Hepatocyte (in vitro differentiated cells): ENCODE measurements at places on chromosomes 7 and 10.
A peak's percentile ranks its signal among the peaks of the same experiment; 100 is the strongest.

DNA sequence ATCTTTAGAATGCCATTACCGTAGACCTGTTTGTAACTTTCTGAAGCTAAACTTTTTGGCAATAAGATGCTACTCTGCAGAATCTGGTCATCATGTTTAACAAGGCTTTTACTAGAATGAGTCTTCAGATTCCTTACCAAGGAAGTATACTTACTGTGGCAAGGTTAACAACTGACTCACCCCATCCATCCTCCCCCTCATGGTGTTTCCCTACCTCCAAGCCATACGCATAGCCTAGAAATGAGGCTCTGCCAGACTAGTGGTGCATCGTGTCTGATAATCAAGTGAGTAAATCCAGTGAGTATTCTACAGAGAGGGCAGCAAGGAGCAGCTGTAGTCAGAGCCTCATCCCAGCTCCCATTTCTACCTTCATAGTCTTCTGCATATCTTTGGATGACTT lies 223.6 kb downstream of the IPMK start:
- no peak for DNase-seq

GRCh38 chr10:35379226-35380137 lies 43.2 kb downstream of the CCNY start:
- peak; percentile 34 for DNase-seq

DNA sequence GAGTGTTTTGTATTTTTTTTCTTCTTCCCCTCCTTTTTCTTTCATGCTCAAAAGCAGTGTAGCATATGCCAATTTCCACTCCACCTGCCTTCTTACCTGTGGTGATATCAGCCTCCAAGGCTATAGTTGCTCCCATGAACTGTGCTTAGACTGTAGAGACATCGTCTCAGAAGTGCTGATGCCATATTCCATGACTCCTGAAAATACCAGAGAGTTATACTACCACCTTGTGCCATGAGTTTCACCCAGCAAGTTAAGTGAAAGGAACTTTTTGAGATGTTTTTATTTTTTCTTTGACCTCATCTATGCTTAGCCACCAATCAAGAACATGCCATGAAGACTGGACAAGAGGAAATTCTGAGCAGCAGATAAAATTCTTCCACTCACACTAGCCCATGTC lies 142.8 kb upstream of the SEMA3E start:
- DNase-seq, result no peak

GRCh38 chr10:62046522-62047227 lies 145.2 kb downstream of the ARID5B start:
- DNase-seq, result peak; percentile 63

GRCh38 chr7:2484868-2485267 lies 8.7 kb upstream of the GRIFIN start:
- no peak for DNase-seq

DNA sequence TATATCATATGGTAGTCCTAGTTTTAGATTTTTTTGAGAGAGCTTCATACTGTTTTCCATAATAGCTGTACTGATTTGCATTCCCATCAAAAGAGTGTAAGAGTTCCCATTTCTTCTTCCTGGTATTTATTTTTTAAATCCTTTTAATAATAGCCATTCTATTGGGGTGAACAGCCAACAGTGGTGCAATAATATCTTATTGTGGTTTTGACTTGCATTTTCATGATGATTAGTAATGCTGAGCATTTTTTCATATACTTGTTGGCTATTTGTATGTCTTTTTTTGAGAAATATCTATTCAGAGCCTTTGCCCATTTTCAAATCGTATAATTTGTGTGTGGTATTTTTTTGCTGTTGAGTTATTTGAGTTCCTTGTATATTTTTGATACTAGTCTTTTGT lies 167.4 kb downstream of the FZD1 start:
- no peak for DNase-seq

- DNase-seq, result no peak
These were observed 105.7 kb downstream of the DNAJB6 start for GRCh38 chr7:157442456-157442855.

DNA sequence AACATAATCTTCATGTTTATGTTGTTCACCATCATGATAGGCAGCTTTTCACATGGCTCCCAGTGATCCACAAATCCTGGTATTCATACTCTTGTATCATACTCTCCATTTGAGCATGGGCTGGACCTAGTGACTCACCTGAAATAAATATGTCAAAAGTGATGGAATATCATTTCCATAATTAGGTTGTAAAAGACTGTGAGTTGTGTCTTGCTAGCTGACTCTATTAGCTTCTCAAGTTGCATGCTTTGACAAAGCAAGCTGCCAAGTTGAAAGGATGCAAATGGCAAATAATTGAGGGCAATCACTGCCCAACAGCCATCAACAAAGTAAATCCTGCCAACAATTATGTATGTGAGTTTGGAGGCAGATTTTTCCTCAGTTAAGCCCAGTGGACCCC lies 300.4 kb downstream of the AHR start:
- no peak for DNase-seq

GRCh38 chr10:123935680-123936079 lies 44.1 kb upstream of the CPXM2 start:
- DNase-seq, result no peak

- DNase-seq, result no peak
These were observed 50.0 kb downstream of the PRF1 start for GRCh38 chr10:70552586-70552985.

DNA sequence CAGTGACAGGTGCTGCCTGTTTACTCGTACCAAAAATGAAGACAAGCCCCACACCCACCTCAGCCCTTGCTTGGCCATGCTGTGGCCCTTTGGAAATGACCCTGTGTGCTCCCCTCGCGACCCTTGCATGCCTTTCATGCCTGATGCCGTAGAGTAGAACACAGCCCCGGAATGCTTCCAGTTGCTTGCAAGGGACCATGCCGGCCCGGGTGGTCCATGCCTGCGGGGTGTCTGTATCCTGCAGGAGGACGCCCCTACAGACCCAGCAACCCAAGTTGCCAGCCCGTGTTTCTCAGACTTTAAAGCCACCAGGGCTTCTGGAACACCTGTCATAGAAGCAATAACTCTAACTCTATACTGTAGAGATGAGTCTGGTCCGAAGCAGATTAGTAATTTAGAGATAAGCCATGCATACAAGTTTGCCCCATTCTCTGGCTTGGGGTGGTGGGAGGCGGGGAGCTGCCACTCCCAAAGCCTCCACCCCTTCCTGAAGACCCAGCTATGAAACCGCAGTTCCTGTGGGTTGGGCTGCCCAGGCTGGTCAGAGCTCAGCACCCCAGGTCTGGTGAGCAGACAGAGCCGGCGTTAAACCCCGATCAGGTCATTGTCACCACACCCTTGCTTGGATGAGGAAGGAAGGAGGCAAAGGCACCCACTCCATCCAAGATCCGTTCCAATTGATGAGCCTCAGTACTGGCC lies 143.5 kb downstream of the ADCY1 start:
- no peak for DNase-seq

DNA sequence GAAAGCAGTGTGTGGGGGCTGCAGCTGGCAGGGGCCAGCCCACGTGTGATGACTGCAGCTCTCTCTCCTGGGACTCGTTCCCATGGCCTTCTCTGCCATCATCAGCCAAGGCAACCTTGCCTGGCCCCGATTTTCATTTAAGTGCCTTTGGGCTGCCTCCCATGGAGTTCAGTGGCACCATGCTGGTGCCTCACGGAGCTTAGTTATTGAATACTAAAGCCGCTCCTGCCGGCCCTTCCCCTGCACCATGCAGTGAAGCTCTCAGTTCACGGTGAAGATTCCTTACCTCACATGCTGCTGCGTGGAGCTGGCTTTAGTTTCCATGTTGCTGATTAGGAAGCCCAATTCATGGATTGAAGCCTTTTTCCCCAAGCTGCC lies 141.5 kb upstream of the EEPD1 start:
- DNase-seq, result no peak

- DNase-seq, result peak; percentile 28
These were observed at the start of gene NPFFR1 for GRCh38 chr10:70283445-70284399. TSS of gene NPFFR1 (minus strand) at chr10:70284004. CDS start at chr10:70283676, 328 bp downstream.

GRCh38 chr10:3206511-3207157 lies 34.1 kb upstream of the PITRM1 start:
- DNase-seq, result no peak

DNA sequence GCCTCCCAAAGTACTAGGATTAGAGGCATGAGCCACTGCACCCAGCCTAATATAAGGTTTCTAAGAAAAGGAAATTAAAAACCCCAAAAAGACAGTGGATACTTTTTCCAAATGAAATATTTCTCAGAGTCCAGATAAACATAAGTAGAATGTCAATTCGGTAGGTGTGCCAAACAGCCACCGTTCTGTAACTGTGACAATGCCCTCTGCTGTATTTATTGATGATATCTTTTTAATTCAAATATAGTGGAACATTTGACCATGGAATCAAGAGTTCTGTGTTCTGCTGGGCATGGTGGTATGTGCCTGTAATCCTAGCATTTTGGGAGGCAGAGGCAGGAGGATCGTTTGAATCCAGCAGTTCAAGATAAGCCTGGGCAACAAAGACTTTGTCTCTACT lies 28.8 kb upstream of the ZRANB1 start:
- DNase-seq, result no peak

DNA sequence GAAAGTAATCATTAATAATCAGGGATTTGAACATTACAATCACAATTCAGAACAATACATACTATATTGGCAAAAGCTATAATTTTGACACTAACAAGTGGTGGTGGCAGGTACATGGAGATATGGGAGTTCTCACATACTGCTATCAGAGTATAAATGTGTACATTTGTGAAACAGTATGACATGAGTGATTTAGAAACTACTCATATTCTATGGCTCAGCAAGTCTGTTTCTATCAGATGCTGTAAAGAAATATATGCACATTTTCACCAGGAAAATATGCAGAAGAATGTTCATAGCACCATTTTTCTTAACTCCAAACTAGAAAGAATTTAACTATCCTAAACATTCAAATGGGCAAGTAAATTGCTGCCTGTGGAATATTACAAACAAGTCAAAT lies 620.0 kb downstream of the SH2D4B start:
- DNase-seq, result no peak

DNA sequence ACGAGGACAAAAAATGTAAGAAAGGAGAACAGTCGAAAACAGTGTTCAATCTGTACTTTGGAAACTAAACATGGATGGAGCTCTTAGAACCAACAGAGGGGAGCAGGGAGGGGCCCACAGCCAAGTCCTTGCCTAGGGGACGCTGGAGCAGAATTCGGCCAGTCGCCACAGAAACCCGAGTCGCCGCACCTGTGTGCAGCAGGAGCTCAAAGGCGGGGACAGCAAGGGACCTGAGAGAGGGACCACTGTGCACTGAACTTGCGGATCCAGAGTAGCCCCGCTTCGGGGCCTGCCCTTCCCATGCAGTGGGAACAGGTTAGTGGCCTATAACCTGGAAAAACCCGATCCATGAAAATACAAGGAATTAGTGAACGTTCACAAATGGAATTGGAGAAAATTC lies 68.1 kb downstream of the SEC61G start:
- DNase-seq, result no peak

- DNase-seq, result no peak
These were observed 786.1 kb downstream of the CNTNAP2 start for GRCh38 chr7:146902728-146903127.

DNA sequence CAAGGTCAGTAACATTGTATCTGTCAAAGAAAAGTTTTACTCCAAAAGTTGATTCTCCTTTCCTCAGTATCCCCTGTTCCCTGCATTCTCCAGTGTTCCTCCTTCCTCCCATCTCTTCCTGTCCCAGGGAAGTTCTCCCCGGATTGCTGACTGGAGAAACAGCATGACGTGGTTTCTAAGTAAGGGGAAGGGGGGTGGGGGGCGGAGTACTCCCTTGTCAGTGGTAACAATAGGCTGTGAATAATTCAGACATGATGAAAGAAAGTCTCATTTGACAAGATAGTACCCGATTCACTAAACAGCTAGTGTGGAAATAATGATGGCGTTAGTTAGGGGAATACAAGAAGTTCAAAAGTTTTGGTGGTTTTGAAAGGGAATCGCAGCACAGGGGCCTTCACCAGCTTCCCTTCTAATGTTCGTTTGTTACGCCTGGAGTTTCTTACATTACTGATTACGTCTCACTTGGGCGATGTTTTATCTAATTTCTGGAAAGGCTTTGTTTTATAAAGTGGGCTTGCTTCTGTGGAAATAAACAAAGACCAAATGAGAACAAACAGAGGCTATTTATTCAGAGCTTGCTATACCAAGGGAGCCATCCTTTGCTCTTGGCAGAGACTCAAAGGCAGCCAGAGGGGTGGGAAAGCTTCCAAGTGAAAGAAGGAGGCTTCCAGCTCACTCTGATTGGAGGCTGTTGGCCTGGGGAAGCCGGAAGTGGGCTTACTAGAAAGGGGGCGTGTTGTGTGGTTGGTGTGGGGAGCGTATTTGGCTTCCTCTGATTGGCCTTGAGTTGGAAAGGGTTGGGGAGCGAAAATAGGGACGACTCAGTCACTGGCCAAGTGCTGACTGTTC lies 453.7 kb downstream of the SDK1 start:
- DNase-seq, result peak; percentile 32

GRCh38 chr10:17782921-17783665 lies 26.1 kb upstream of the MRC1 start:
- no peak for DNase-seq

GRCh38 chr10:116710076-116710475 lies 32.3 kb downstream of the HSPA12A start:
- no peak for DNase-seq

DNA sequence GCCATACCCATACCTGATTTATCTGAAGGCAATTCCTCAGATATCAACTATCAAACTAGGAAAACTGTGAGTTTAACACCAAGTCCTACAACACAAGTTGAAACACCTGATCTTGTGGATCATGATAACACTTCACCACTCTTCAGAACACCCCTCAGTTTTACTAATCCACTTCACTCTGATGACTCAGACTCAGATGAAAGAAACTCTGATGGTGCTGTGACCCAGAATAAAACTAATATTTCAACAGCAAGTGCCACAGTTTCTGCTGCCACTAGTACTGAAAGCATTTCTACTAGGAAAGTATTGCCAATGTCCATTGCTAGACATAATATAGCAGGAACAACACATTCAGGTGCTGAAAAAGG lies 69.0 kb upstream of the RSBN1L start:
- DNase-seq, result no peak

DNA sequence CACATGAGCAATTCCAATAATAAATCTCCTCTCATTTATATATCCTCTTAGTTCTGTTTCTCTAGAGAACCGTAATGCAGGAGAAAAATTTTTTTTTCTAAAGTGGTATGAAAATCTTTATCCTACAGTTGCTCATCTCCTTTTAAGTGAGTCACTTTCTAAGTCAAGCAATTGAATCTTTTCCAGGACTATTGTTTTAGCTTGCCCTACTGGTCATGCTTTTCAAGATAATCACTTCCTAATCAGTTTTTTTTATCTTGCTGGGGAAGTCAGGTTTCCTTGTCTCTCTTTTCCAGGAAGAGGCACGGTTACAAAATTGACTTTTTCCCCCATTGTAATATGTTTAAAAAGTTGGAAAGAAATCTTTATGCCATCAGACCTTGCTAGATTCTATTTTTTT lies 44.0 kb downstream of the INPP5F start:
- DNase-seq, result no peak

- no peak for DNase-seq
These were observed 20.1 kb downstream of the LHPP start for GRCh38 chr10:124481717-124482116.
